ENCODE measurements at places on chromosomes 7 and 10. TPM values are rescaled to one million over a fixed set of nuclear protein-coding genes. Genes with fewer than 3 reads are reported as not detected.

GRCh38 chr10:89144836-89145235 lies 62.3 kb downstream of the CH25H start:
- no peak for DNase-seq

GRCh38 chr10:14024329-14025202 lies 306.2 kb downstream of the FRMD4A start:
- no peak for DNase-seq

GRCh38 chr7:2860627-2861133 lies 16.6 kb upstream of the GNA12 start:
- DNase-seq: no peak

- DNase-seq: no peak
Measured at GRCh38 chr7:133253519-133253875, 619 bp downstream of the EXOC4 start.

GRCh38 chr7:142488842-142489241 lies 231.0 kb upstream of the PRSS58 start:
- DNase-seq: no peak

GRCh38 chr10:49610458-49611165 lies 502 bp downstream of the SLC18A3 start:
- DNase-seq: no peak

GRCh38 chr10:95788830-95789229 lies 32.9 kb downstream of the ENTPD1 start:
- no peak for DNase-seq

- DNase-seq: no peak
Measured at GRCh38 chr7:12475362-12476063, 71.8 kb upstream of the VWDE start.

HABP2 gene
- total RNA-seq: 0.18 TPM

CLCN1 gene
- total RNA-seq: not detected

CLEC2L gene
- total RNA-seq: not detected

FZD8 gene
- 28.0 TPM for total RNA-seq

SRGN gene
- 30.0 TPM for total RNA-seq

All from osteocyte (in vitro differentiated cells).